CD4-positive, alpha-beta T cell treated with Interleukin-15 for 1 hour (primary cell): ENCODE measurements at places on chromosomes 6 and 20.

- DNase-seq: no peak
These were observed 87.6 kb downstream of the ERMARD start for GRCh38 chr6:169839029-169839481.

- DNase-seq: no peak
These were observed 88.4 kb upstream of the SGK1 start for GRCh38 chr6:134406311-134406710.

- peak; percentile 56 for DNase-seq
These were observed 31.4 kb downstream of the FYN start for GRCh38 chr6:111841822-111842221.

- no peak for DNase-seq
These were observed 149.3 kb downstream of the LRRC1 start for GRCh38 chr6:53944091-53944490.

DNA sequence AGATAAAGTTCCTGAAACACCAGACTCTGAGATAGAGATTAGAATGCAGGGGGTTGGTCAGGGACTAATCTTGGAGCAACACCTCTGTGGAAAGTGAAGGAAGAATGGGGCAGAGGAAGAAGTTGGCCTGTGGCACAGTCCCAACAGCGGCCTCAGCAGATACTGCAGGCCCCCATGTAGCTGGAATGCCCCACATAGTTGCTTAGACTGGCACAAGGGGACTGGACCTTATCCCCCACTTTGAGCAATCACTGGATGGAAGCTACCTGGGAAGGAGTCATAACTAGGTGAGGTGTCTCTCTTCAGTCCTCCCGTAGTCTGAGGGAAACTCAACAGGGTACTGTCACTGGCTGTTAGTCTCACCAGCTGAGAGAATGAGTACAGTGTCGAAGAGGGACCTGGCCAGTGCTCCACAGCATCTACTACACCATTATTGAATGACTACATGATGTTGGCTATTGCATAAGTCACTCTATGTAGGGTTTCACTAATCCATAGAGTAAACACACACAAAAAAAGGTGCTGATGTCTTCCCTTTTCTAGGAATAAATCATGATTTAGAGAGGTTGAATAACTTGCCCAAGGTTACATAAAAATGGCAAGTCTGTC, 47.5 kb downstream of the ADGRG6 start:
- DNase-seq: no peak

DNA sequence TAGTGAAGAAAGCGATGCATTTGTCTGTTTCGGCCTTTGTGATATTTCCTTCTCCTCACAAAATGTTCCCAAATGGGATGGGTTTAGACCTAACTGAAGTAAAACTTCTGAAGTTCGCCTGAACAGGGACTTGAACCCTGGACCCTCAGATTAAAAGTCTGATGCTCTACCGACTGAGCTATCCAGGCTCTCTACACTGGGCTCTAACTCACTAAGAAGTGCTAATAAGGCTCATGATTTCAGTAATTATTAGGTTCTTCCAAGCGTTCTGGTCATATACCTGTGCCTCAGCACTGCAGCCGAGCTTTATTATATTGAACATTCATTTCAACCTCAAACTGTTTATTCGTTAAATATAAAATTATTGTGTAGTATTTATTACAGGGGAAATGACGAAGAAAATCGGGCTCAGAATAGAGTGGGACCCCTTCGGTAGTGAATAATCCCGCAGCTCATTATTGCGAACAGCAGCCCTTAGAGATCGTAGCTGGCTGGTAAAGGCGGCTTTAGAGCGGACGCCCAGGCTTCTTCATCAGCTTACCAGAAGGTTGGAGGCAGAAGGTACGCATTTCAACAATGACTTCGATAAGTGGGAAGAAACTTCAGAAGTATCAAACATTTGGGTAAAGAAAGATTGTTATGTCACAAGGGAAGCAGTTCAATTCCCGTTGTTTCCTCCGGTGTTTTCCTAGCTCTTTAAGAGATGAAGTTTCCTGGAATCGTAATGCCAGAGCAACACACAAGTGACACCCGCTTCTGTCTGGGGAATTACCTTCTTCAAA, 119.0 kb upstream of the ZNF184 start:
- DNase-seq: no peak
